ENCODE measurements at places on chromosomes 6 and 20.

GRCh38 chr20:24743641-24744040, 205.4 kb upstream of the CST7 start:
- DNase-seq, result no peak

GRCh38 chr6:14831937-14832336, 413.9 kb upstream of the JARID2 start:
- DNase-seq, result no peak

GRCh38 chr6:108677357-108677756, 116.6 kb downstream of the FOXO3 start:
- DNase-seq, result no peak

GRCh38 chr6:83308833-83309232, 115.7 kb downstream of the RWDD2A start:
- DNase-seq, result no peak

- no peak for DNase-seq
These were observed 58.1 kb downstream of the EPB41L2 start for GRCh38 chr6:131004936-131005335.

DNA sequence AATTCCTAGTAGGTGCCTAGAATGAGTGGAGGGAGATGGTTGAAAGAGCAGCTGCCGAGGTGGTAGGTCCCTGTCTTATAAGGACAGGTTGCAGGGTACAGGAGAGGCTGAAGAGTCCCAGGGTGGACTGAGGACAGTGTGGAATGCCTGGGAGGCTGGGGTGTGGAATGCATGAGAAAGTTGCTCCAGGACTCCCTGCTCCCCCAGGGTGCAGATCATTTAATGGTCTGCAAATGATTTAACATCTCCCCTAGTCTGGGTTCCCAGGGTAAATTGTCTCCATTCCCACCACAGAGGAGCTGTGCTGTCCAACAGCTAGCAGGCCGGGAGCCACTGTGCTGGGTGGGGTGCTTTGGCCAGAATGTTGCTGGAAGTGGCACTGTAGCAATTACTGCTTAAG, 76.0 kb downstream of the CD83 start:
- DNase-seq, result no peak

DNA sequence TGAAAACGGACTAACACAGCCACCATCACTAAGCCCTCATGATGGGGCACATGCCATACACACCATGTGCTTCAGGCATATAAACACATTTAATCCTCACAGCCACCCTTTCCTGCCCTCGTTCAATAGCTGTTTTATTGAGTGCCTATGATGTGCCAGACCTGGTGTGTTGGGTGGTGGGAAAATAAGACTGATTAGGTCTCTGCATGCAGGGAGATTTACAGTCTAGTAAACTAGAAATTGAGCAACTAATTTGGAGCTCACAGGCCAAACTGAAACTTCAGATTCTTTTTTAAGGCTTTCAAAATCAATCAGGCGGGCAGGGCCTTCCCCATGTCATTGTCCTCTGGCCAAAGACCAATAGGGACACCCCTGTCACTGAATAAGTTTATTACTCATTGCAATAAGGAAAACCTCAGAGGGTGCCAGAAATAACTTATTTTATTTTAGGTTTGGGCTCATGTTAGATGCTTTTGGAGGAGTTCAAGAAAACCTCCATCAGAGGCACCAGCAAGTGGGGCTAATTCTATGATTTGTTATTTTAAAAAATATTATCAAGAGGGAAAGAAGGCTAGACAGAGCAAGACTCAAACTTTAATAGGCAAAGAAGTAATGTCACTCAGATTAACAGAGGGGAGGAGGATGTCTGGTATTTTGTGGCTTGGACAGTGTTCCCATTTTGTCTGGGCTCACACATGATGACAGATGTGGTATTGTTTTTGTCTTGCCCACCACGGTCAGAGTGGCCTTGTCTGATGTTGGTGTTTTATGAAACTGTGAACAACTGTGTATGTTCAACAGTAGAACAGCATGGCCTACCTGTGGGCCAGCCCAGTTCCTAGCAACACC, 12.0 kb downstream of the ZFP64 start:
- DNase-seq, result no peak

DNA sequence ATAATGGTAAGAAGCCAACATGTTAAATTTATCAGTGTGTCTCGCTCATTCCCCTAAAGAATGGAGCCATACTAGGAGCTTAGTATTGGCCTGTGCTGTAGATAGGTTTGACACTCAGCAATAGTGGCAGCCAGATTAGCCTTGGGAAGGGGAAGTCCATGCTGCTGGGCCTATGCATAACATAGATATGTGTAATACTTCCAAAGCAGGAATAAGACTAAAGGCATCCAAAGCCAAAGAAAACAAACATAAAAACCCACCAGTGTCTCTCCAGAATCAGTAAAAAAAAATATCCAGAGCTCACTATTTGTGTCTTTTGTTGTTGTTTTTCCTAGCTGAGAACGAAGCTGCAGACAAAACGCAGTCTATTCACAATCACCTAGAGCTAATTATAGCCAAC, 104.2 kb upstream of the STXBP5 start:
- DNase-seq, result peak; percentile 58

GRCh38 chr6:93266116-93266817, 153.1 kb downstream of the EPHA7 start:
- DNase-seq, result no peak

- no peak for DNase-seq
These were observed 53.1 kb downstream of the SCAF8 start for GRCh38 chr6:154786144-154786868.

GRCh38 chr6:131309437-131309836, 174.2 kb downstream of the AKAP7 start:
- no peak for DNase-seq

DNA sequence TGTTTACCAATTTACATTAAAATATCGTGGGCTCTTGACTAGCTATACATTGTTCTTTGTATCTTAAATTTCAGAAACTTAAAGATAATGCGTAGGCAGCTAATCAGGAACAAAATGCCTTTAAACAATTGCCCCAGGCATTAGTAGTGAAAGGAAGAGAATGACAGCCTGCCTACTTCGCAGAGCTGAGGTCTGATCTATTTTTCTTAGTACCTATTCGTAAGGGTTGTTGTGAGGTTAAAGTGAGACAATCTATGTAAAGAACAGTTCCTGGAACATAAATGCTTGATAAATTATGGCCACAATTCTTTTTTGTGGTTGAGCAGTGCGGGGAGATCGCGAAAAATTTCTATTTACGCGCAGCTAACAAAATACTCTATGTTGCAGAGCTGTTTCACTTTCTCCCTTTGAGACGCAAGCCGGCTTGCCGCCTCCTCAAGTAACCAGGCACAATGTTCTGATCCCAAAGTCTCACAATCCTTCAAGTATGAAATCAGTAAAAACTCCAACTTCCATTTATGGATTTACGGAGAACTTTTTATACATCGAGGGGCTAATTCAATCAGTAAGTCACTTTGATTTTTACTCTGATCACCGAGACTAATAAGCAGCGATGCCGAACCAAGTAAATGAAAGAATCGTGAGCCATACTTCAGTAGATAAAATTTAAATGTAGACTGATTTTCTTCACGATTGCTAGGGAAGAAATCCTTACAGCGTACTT, 878 bp upstream of the PNRC1 start:
- peak; percentile 61 for DNase-seq

- peak; percentile 30 for DNase-seq
These were observed 534 bp downstream of the ZNF76 start for GRCh38 chr6:35259948-35260590.

- DNase-seq, result no peak
These were observed 94.5 kb upstream of the RPS6KA2 start for GRCh38 chr6:166721576-166721975.

DNA sequence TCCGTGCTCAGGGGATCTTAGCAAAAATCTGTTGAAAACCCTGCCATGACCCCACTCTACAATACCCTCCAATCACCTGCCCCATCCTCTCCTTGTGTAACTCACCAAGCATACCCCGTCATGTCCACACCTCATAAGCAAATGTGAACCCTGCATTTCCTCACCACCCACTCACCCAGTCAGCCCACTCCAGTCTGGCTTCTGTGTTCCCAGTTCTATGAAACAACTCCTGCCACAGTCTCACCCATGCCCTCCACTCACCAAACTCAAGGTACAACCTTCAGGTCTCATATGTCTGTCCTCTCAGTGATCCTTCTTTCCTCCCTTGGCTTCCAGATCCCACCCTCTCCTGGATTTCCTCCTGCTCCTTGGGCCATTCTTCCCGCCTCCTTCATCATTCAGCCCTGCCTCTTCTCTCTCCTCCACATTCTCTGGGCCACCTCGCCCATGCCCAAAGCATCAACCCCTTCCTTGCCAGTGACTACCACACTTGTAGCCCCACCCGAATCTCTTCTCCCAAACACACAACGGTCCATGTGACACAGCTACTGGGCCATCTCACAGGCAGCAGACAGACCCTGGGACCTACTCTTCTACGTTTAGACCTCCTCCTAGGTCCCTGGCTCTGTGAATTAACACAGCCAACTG, 8.8 kb downstream of the DDRGK1 start:
- no peak for DNase-seq

DNA sequence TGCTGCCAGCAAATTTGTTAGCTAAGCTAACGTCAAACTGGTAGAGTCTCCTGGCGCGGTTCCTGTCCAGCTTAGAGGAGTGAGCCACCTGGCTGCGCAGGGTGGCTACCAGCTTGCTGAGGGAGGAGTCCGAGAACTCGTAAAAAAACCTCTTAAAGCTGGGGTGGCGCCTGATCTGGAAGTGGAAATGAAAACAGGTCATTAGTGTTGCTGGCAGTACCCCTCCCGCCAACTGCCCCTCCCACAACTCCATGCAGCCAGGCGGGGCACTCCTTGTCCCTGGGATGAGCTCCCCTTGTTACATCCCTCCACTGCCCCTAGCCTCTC, 17.3 kb downstream of the BNIP5 start:
- DNase-seq, result no peak

DNA sequence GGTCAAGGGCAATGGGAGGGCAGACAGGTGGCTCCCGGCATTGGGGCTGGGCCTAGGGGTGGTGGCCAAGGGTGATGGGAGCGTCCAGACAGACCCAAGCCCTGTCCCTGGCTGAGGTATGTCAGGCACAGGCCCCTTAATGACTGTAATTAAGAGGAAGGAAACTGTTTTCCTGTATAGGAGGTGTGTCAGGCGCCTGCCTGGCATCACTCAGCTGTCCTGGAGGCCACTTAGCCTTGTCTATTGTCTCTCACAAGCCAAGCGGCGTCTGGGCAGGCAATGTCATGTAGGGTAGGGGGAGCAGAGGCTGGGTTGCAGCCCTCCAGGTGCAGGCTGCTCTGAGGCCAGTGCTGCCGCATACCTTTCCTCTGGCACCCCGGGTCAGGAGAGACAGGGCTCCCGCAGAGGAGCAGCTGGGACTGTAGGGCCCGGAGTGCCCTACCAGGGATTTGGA, 3.9 kb upstream of the FAM83C start:
- DNase-seq, result no peak

DNA sequence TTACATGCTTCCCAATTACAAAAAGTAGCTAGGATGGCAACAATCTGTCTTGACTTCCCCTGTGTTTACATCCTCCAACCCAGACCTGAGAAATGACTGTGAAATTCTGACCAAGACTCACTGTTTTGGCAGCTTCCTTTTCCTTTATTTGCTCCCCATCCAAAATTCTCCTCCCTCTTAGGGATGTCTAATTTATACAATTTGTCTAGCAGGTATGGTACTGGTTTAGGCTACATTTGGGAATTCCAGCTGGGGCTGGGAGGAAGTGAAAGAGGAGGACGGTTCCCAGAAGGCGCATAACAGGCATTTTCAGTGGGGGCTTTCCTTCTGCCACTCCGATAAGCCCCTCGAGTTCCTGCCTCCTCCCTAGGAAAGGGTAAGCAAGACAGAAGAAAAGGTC, 231.5 kb upstream of the BTBD3 start:
- no peak for DNase-seq

- no peak for DNase-seq
These were observed 104.8 kb downstream of the HACE1 start for GRCh38 chr6:104754788-104755409.
